ENCODE measurements at places on chromosomes 6 and 20.

DNA sequence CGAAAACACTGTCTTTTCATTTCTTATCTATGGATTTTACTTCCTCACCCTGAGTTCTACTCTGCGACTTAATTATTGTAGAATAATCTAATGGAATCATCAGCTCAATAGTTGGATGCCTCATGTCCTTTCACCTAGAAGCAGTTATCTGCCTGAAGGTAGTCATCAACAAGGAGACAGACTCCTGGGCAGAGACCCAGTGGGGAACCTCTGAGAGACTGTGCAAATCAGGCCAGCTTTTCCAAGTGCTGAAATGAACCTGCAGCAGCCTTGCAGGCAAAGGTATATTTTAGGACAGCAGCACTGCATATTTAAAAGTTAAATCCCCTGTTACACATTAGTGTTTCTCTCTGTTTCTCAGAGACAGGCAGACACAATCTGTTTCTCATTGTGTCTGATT lies 99.7 kb upstream of the STMND1 start:
- no peak for DNase-seq

DNA sequence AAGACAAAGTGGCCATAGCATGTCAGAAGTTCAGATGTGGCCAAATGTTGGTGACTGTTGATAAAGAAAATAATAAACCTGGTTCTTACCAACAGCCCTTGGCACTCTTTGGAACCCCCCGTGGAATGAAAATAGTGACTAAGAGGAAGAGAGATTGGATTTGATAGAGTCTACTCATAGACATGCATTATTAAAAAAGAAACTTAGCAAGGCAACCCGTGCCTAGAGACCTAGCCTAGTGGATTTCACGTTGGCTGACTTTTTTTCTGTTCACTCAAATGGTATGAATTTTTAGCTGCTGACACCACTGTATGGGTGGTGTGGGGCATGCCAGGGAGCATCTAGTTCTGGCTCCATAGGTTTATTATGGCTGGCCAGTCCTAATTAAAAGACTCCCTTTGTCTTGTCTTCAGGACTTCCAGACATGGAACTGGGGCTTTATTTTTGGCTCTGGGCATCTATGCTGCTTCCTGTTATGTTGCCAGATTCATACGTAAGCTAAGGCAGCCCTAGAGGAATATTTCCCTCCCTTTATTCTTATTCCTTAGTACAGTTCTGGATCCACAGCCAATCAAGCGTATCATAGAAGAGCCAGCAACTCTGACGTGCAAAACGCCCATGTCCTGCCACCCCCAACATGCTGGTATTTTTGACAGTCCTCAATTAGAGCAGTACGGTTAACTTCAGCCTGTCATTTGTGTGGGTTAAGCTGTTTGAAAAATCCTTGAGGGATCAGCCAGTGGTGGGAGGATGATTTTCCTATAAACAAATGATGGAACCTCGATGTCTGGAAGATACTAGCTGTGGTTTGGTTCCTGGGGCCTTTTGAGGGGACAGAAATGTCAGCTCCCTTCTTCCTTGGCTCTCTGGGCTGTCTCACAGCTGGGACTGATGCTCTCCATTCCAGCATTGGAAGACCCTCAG lies 127.5 kb downstream of the ISM1 start:
- no peak for DNase-seq

GRCh38 chr20:16520154-16520553 lies 53.1 kb downstream of the KIF16B start:
- DNase-seq, result no peak

GRCh38 chr6:15604843-15605242 lies 58.0 kb downstream of the DTNBP1 start:
- DNase-seq, result no peak

DNA sequence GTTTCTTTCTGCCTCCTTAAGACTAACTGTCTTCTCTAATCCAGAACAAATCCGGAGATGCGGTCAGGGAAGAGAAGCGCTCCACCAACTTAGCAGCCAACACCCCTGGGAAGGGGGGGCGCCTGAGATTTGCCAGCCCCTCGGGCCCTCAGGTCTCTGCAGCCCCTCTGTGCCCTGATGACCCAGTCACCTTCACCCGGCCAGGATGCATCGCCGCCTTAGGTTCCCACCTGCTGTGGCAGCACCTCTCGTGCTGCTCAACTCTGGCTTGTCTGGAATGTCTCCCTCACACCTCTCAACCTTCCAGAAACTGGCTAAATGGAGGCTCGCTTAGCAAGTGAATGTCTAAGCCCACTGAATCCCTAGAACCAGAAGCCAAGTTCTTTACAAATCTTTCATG lies 28.0 kb upstream of the AAR2 start:
- no peak for DNase-seq

- no peak for DNase-seq
These were observed 23.4 kb downstream of the SCML4 start for GRCh38 chr6:107800564-107801164.

DNA sequence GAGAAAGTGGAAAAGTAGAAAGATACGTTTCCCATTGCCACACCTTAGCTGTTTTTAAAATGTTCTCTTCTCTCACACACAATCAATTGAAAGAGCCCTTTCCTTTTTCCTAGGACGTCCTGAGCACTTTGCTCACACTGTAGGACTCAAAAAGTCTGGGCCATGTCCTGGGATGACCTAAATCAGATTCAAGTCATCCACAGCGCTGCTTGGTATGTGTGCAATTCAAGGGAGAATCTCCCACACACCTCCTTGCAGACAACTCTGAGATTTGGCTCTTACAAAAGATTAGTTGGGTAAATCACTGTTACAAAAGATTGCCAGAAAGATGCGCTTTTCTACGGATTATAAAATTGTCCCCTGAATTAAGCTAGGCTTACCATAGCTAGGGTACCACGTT lies 130.1 kb downstream of the RNASET2 start:
- no peak for DNase-seq

GRCh38 chr6:6597682-6598081 lies 9.2 kb downstream of the LY86 start:
- DNase-seq, result no peak

DNA sequence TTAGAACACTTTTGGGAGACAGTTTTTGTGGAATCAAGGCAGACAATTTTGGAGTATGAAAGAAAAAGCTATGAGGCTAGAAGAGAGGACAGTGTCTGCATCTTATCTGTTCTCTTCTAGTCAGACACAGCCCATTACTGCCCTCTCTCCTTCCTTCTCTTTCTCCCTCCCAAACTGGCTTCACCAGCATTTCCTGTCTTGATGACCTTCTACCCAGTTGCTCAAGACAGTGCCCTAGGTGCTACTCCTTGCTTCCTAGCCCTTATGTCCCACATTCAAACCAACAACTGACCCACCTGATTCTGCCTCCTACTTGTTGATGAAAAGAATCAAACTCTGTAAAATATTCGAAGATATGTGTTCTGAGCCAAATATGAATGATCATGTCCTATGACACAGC lies 116.4 kb upstream of the RIPOR2 start:
- no peak for DNase-seq

GRCh38 chr6:7557652-7558051 lies 16.2 kb downstream of the DSP start:
- DNase-seq, result no peak

- DNase-seq, result no peak
These were observed 682.8 kb downstream of the TFAP2A start for GRCh38 chr6:9732056-9732455.
